Fibroblast of skin of right biceps (primary cell): ENCODE measurements at places on chromosomes 16 and 17.
A peak's percentile ranks its signal among the peaks of the same experiment; 100 is the strongest.

- DNase-seq, result no peak
Measured at GRCh38 chr16:10965440-10966061, 21.2 kb downstream of the CLEC16A start.

GRCh38 chr17:79046916-79047280 is 22.9 kb downstream of the C1QTNF1 start:
- DNase-seq, result no peak

DNA sequence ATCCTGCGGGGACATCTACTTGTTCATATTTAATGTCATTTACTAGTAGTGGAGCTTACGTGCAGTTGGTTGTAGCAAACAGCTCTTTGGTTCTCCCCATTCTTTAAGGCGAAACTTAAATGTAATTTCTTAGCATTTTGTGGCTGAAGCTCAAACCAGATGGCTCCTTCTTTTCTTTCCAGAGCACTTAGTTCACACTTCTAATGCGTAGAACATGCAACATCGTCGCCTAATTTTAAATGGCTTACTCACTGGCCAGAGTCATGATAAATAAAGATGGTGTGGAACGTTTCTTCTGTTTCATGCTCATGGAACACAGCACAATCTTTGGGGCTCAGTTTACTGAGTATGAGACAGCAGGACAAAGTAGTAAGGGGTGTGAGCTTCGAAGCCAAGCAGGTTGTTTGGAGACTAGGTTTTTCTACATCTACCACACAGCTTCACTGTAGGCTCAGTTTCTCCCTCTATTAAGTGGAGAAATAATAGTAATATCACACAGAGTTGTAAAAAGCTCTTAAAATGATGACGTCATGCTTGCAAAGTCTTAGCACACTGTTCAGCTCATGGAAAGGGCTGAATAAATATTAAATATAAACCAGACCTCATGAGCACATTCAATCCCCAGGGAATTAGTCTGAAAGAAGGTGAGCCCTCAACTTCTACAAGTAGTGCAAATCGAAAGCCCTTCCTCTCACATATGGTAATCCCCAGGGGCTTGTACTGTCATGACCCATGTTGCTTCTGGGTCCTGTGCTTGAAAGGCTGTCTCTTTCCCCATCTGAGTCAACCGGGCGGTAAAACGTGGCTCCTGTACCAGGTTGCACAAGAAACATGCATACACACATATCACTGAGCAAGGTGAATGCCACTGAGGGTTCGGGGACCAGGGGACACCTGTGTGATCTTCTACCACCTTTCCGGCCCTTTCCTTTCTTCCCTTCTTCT is 384.3 kb downstream of the CDH13 start:
- no peak for DNase-seq

GRCh38 chr16:72094266-72094610 is 591 bp downstream of the DHX38 start:
- peak; percentile 6 for DNase-seq
